ENCODE measurements at places on chromosomes 5 and 9.

GRCh38 chr9:16925426-16925825, 55.0 kb upstream of the BNC2 start:
- no peak for DNase-seq

- DNase-seq: no peak
Observed at GRCh38 chr5:52950686-52951085, 38.5 kb upstream of the ITGA2 start.

GRCh38 chr5:136518814-136519213, 153.5 kb upstream of the TRPC7 start:
- DNase-seq: no peak

DNA sequence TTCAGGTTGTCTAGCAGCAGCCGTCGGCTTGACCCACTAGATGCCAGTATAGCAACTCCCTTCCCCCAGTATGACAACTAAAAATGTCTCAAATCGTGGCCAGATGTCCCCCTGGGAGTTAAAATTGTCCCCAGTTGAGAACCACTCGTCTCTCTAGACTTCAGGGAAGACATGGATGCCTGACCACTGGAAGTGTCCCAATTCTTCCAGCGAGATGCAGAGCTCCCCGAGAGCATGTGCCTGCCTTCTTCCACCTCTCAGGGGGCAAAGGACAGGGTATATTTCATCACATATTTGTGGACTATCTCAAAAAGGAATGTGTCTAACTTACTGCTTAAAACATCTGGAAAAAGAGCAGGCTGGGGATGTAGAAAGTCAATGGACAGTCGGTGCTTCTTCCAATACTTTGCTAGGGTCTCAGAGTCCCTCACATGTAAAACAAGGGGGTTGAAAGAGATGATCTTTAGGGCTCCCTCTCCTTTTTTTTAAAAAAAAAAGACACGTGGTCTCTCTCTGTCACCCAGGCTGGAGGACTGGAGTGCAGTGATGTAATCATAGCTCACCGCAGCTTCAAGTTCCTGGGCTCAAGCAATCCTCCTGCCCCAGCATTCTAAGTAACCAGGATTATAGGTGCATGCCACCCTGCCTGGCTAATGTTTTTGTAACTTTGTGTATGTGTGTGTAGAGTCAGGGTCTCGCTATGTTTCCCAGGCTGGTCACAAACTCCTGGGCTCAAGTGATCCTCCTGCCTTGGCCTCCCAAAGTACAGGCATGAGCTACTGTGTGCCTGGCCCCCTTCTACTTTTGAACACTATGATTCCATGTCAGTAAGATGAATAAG, 190.6 kb downstream of the DAB2IP start:
- no peak for DNase-seq

DNA sequence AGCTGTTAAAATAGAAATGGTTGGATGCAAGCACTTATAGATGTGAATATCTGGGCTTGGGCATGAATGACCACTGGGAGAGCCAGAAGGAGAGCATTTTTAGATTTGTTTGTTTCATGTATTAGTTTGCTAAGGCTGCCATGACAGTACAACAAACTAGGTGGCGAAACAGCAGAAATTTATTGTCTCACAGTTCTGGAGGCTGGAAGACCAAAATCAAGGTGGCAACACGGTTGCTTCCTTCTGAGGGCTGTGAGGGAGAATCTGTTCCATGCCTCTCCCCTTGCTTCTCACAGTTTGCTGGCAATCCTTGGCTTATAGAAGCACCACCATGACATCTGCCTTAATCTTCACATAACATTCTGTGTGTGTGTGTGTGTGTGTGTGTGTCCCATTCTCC, 20.2 kb upstream of the CDC23 start:
- DNase-seq: no peak

DNA sequence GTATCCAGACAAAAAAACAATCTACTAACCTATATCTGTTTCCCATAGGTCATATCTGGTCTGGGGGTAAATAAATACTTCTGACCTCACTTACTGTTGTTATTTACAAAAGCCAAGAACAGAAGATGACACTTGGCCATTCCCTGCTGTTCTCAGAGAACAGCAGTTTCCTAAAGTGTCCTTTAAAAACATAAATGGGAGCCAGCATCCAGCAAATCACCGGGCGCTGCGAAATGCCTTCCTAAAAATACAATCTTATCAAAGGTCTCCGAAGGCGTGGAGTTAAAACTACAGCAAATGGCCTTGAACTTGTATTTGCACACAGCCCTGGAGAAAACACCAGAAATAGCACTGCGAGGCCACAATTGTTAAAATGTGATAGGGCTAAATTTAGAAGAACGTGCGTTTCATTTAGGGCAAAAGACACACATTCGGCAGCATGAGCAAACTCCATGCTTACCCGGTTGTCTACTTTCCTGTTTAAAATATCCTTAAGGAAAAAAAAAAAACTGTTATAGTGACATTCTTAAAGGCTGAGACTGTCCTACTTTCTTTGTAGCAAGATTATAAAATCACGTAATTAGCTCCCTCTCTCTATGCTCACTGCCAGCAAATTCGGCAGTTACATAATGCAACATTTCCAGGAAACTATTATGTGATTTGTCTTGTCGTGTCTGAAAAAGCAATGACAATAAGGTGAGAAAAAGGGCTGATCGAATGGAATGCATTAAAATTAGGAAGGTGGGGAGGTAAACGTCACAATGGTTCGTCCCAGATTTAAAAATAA, 1.5 kb downstream of the NFIL3 start:
- no peak for DNase-seq
